Thoracic aorta (tissue), 2 donors: ENCODE measurements at places on chromosomes 7 and 10. TPM values are rescaled to one million over a fixed set of nuclear protein-coding genes. Genes with fewer than 3 reads are reported as not detected.

DNA sequence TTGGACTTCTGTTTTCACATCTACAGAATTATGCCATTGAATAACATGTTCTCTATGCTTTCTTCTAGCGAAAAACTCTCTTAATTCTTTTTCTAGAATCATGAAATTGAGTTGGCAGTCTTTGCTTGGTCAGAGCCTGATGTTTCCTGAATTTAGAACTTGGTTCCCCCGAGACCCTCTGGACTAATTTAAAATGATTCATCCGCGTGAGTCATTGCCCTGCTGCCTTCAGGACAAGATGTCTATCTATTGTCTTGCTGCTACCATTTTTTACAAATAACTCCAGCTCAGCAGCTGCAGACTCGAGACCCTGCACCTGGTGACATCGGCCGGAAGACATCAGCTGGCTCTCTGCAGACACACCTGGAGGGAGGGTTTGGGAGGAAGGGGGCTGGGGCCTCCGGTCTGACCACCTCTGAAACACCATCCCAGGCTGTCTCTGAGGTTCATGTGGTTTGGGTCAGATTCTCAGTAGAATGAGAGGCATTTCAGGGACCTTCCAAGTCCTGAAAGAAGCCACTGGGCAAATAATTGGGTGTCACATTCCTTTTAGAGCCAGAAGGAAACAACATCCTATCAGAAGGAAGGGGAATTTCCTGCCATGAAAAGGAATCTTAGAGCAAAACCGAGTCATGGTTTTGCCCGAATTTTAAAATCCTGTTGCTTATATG lies 20.9 kb upstream of the KLF6 start:
- peak; percentile 60 for DNase-seq
- no peaks in the 10 kb centered on the region for H3K27me3 ChIP-seq
- H3K4me1 ChIP-seq: peaks cover 44% of the 10 kb centered on the region
- peak overlapping the region; percentile 49 for H3K4me3 ChIP-seq

GRCh38 chr7:148982654-148983199 lies 45.6 kb downstream of the PDIA4 start:
- H3K4me1 ChIP-seq: peaks cover 26% of the 10 kb centered on the region
- no peaks in the 10 kb centered on the region for H3K27me3 ChIP-seq
- no peak for DNase-seq
- no peaks in the 10 kb centered on the region for H3K36me3 ChIP-seq

DNA sequence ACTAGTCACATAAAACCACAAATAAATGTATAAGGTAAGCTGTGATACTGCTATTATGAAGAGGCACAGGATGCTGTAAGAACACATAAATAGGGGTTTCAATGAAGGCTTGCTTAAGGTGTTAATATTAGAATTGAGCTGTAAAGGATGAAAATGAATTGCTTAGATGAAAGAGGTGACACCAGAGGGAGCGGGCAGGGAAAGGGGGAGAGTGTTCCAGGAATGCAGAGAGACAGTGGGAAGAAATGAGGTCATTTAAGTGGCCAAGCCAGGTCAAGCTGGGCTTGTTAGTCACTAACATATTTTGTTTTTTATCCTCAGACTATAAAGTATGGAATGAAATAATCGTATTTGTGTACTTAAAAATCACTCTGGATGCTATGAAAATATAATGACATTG lies 193.5 kb downstream of the NRG3 start:
- H3K4me1 ChIP-seq: no peaks in the 10 kb centered on the region
- DNase-seq: no peak
- H3K36me3 ChIP-seq: no peaks in the 10 kb centered on the region

DNA sequence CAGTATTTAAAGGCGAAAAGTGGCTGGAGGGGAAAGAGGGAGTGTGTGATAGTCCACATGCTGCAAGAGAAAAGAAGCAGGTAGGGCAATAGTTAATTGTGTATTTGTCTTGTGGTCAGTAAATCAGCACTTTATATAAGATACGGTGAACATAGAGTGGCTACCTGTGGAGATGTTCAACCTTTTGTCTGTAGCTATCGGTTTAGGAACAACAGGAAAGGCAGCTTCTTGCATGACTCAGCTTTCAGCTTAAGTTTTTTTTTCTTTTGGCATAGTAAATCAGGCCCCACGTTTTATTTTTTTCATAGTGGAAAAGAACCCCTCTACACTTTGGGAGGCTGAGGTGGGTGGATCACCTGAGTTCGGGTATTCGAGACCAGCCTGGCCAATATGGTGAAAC lies 14.2 kb upstream of the MTPN start:
- no peaks in the 10 kb centered on the region for H3K27me3 ChIP-seq
- no peaks in the 10 kb centered on the region for H3K4me1 ChIP-seq
- no peak overlapping the region for H3K4me3 ChIP-seq

DNA sequence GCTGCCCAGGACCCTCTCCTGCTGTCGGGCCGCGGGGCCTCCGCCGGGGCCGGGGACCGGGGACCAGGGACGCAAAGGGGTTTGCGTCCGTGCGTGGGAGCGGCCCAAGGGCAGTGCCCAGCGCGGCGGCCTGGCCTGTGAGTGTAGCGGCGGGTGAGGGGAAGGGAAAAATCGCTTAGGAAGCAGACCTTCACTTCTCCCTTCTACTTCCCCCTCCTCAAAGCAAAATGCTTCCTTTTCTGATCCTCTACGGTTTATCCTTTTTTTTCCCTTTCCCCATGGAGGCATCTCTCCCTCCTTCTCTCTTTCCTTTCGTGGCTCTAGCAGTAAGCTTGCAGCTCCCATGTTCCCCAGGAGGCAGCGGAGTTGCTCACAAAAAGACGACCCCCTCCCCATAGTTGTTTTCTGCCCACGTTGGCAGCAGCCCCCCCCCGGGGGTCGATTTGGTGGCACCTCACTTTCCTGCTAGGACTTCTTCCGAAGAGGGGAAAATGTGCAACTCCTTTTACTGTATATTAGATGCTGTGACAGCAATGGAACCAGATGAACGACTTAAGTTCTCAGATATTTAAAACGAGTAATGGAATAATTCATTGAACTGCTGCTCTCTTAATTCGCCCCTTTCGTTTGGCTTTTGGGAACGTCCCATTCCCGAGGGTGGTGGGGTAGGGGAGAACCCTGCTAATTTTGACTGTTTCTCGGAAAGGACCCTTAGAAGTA lies 724 bp downstream of the CAPZA2 start:
- H3K4me3 ChIP-seq: peak overlapping the region; percentile 94
- DNase-seq: no peak
- no peaks in the 10 kb centered on the region for H3K36me3 ChIP-seq
- peak overlapping the region; percentile 94 for H3K27ac ChIP-seq
- no peaks in the 10 kb centered on the region for H3K27me3 ChIP-seq
- H3K4me1 ChIP-seq: peaks cover 38% of the 10 kb centered on the region

GRCh38 chr7:24127930-24128329 lies 156.1 kb upstream of the NPY start:
- H3K27ac ChIP-seq: no peak overlapping the region
- no peaks in the 10 kb centered on the region for H3K27me3 ChIP-seq
- H3K36me3 ChIP-seq: no peaks in the 10 kb centered on the region
- H3K4me3 ChIP-seq: no peak overlapping the region

- H3K4me1 ChIP-seq: peaks cover 4% of the 10 kb centered on the region
- no peak for DNase-seq
- no peaks in the 10 kb centered on the region for H3K27me3 ChIP-seq
- no peaks in the 10 kb centered on the region for H3K36me3 ChIP-seq
- no peak overlapping the region for H3K4me3 ChIP-seq
Measured at GRCh38 chr10:49549640-49550346, 10.9 kb upstream of the ERCC6 start.

DNA sequence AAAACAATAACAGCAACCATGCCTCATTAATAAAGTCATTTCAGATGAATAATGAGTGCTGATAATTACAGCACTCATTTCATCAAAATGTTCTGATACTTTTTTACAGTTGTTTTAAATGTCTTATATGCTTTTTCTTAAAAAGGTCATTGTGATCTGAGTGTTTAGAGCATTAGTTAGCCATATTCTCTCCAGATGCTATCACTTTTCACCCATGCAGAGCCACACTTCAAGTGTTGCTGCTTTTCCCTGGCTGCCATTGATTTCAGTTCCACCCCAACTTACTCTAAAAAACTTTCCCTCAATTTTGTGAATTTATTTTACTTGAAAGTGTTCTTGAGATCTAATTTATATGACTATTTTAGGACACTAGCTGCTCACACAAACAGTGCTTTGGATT lies 41.8 kb downstream of the NUP205 start:
- no peak for DNase-seq
- peaks cover 18% of the 10 kb centered on the region for H3K36me3 ChIP-seq
- H3K27me3 ChIP-seq: no peaks in the 10 kb centered on the region
- no peak overlapping the region for H3K4me3 ChIP-seq
- no peak overlapping the region for H3K27ac ChIP-seq

DNA sequence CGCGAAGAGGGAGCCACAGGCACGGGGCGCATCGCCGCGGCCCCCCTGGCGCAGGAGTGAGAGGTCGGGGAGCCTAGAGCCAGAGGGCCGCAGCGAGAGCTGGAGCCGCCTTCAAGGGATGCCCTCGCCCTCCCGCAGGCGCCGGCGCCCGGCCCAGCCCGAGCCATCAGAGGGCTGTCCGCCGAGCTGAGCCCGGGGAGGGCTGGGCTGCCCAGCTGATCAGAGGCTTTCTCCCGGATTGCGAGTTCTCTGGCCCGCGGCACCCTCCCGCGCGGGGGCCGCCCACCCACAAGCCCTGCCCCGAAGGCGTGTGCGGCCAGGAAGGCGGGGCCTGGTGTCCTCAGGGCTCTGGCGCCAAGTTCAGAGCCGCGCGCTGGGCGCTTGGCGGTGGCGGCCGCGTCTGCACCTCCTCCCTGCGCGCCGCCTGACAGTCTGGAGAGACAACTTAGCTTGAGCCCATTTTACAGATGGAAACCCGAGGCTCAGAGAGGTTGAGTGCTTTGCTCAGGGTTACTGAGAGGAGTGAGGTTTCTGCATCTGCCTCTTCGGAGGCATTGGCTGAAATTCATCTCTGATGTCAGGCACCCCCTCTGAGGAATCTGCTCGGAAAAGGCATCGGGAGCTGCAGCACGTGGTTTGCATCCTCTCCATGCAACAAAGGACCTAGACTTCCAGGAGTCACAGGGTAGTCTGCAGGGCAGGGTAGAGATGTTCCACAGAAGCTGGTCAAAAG lies 3.8 kb upstream of the ANTXRL start:
- no peaks in the 10 kb centered on the region for H3K36me3 ChIP-seq
- H3K4me1 ChIP-seq: peaks cover 15% of the 10 kb centered on the region
- no peaks in the 10 kb centered on the region for H3K27me3 ChIP-seq
- H3K4me3 ChIP-seq: peak overlapping the region; percentile 90
- H3K27ac ChIP-seq: peak overlapping the region; percentile 25
- peak; percentile 36 for DNase-seq

- no peak for DNase-seq
- H3K4me3 ChIP-seq: no peak overlapping the region
- H3K4me1 ChIP-seq: no peaks in the 10 kb centered on the region
- no peaks in the 10 kb centered on the region for H3K36me3 ChIP-seq
- H3K27me3 ChIP-seq: no peaks in the 10 kb centered on the region
Measured at GRCh38 chr7:133778472-133778871, 348.7 kb upstream of the LRGUK start.

DNA sequence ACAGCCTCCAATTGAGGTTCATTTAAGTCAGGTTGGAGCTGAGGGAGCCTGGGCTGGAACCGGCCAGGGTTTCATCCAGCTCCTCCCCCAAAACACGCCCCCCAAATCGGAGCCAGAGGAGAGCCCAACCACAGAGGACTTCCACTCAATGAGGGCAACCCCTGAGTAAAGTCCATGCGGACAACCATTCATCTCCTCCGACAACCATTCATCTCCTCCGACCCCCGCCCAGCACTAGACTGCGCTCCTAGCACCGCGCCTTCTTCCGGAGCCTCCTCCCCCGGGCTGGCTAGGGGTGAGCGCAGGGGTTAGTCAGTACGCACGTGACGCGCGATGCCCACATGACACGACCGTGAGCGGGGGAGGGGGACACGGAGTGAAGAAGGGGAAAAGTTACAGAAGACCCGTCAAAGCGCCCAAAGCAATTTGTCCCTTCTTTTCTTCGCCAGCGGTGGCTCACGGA lies 1.4 kb downstream of the MAGI2 start:
- H3K4me1 ChIP-seq: peaks cover 19% of the 10 kb centered on the region
- no peaks in the 10 kb centered on the region for H3K36me3 ChIP-seq
- DNase-seq: peak; percentile 81
- H3K27me3 ChIP-seq: no peaks in the 10 kb centered on the region

GRCh38 chr7:70591643-70592042 lies 540.3 kb upstream of the GALNT17 start:
- no peak for DNase-seq
- no peak overlapping the region for H3K4me3 ChIP-seq
- H3K4me1 ChIP-seq: peaks cover 2% of the 10 kb centered on the region
- H3K27me3 ChIP-seq: no peaks in the 10 kb centered on the region

DNA sequence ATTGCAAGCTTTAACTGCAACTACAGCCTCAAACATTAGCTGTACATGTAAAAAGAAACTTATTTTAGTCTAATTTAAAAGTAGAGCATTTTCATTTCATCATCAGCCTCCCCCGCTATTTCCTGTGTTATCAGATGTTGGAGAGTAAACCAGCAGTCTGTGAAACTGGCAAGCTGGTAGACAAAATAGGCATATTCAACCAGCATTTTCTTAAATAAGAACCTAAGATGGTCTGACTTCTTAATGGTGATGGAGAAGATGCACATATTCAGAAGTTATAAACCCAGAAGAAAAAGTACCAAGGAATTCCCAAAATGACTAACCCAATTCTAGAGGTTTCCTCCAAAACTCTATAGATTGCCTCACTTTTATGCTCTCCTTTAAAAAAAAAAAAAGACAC lies 24.9 kb downstream of the PIK3AP1 start:
- H3K36me3 ChIP-seq: no peaks in the 10 kb centered on the region
- DNase-seq: no peak
- no peaks in the 10 kb centered on the region for H3K27me3 ChIP-seq
- no peak overlapping the region for H3K4me3 ChIP-seq
- H3K4me1 ChIP-seq: peaks cover 8% of the 10 kb centered on the region

- H3K4me1 ChIP-seq: no peaks in the 10 kb centered on the region
- DNase-seq: no peak
- H3K4me3 ChIP-seq: no peak overlapping the region
- H3K27me3 ChIP-seq: no peaks in the 10 kb centered on the region
Measured at GRCh38 chr7:78357709-78358108, 559.1 kb downstream of the PHTF2 start.

- peaks cover 7% of the 10 kb centered on the region for H3K4me1 ChIP-seq
- H3K36me3 ChIP-seq: no peaks in the 10 kb centered on the region
- H3K4me3 ChIP-seq: no peak overlapping the region
- DNase-seq: no peak
Measured at GRCh38 chr10:34294137-34294536, 521.0 kb downstream of the PARD3 start.

Gene CELF2
- 69.0 TPM for total RNA-seq

Gene A1CF
- total RNA-seq: not detected

Gene C10orf67
- total RNA-seq: not detected

Gene DDC
- 0.85 TPM for total RNA-seq

Gene HOXA7
- 0.54 TPM for total RNA-seq

Gene NACAD
- total RNA-seq: 10.8 TPM

Gene STAM
- total RNA-seq: 28.4 TPM

Gene ASZ1
- total RNA-seq: not detected

Gene OR6V1
- not detected for total RNA-seq
